NCI-H1930 (cell line): ENCODE measurements at places on chromosomes 7 and 10.

GRCh38 chr10:80139265-80139664 lies 6.7 kb downstream of the PLAC9 start:
- DNase-seq: no peak

DNA sequence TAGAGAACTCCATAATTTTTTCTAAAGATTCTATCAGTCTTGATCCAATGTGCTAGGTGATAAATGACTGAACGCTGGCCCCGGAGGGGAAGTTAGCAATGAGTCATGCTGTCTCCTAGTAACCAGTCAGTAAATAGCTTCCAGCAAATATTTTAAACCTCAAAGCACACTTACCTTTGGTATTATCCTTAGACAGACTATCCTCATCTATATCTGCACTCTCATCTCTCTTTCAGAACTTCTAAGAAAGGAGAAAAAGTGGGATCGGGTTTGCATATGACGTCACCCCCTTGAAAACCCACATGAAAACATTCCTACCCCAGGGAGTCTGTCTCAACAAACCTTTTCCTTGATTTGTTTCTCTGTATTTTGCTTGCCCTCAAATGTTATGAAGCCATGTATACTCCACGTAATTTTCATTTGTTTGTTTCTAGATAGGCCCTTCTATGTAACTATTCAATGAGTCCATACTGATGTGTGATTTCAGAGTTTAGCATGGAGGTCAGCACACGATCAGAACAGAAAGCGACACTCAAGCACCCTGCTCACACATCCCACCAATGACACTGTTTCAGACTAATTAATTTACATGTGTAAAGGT lies 174.9 kb upstream of the NRP1 start:
- no peak for DNase-seq

GRCh38 chr7:31688996-31689395 lies 2.0 kb downstream of the PPP1R17 start:
- no peak for DNase-seq

- DNase-seq: no peak
These were observed 15.7 kb downstream of the TMEM72 start for GRCh38 chr10:44926751-44927351.

- no peak for DNase-seq
These were observed 84.9 kb downstream of the GPAM start for GRCh38 chr10:112098682-112099081.

GRCh38 chr10:102504179-102504975 lies 605 bp downstream of the SUFU start:
- DNase-seq: no peak

GRCh38 chr10:1896153-1896552 lies 158.8 kb upstream of the ADARB2 start:
- DNase-seq: no peak

DNA sequence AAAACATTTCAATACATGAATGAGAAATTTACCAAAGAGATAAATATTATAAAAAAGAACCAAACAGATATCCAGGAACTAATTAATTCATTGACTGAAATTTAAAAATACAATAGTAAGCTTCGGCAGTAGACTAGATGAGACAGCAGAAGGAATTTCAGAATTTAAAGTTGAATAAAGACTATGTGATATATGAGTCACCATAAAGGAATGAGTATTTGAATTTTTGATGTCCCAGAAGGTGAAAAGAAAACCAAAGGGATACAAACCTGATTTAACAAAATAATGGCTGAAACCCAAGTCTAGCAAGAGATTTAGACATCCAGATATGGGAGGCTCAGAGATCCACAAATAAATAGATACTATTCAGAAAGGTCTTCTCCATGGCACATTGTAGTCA lies 623.9 kb upstream of the FOXK1 start:
- no peak for DNase-seq
